ENCODE measurements at places on chromosomes 11 and 22.

DNA sequence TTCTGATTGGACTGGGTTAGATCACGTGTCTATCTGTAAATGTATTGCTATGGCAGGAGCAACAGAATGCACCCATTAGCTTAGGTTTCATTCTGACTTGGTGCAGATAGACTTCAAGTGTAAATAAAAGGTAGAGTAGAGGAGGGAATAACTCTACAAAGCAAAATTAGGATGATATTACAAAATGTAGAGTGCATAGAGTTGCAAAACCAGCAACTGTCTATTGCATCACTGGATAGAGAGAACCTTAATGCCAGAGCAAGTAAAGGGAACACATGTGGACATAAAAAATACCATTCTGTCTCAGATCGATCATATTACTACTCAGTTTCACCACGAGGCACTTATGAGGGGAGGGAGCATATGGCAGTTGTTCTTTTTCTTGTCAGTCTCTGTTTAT, 22.0 kb upstream of the CAT start:
- peak; percentile 32 for DNase-seq

DNA sequence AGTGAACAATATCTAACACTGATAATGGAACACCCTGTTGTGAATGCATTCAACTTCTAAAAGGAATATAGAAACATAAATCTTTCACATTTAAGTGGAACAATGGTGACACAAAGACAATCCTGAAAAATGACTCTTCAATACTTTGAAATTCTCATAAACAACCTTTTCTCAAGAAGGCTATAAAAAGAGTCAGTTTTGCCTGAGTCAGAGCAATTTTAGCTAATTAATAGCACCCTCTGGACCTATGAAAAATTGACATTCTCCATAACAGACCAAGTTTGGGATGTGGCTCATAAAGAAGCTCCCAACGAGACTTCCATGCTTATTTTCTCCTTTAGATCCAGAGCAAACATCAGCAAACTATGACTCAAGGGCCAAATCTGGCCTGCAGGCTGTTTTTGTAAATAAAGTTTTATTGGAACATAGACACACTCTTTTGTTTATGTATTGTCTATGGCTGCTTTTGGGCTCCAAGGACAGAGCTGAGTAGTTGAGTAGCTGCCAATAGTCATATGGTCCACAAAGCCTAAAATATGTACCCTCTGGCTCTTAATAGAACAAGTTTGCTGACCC, 108.0 kb downstream of the MAML2 start:
- peak; percentile 37 for DNase-seq

GRCh38 chr22:24428751-24429410, 1.5 kb downstream of the ADORA2A start:
- DNase-seq, result no peak

- no peak for DNase-seq
Observed at GRCh38 chr11:36976741-36977140, 378.7 kb upstream of the RAG2 start.

DNA sequence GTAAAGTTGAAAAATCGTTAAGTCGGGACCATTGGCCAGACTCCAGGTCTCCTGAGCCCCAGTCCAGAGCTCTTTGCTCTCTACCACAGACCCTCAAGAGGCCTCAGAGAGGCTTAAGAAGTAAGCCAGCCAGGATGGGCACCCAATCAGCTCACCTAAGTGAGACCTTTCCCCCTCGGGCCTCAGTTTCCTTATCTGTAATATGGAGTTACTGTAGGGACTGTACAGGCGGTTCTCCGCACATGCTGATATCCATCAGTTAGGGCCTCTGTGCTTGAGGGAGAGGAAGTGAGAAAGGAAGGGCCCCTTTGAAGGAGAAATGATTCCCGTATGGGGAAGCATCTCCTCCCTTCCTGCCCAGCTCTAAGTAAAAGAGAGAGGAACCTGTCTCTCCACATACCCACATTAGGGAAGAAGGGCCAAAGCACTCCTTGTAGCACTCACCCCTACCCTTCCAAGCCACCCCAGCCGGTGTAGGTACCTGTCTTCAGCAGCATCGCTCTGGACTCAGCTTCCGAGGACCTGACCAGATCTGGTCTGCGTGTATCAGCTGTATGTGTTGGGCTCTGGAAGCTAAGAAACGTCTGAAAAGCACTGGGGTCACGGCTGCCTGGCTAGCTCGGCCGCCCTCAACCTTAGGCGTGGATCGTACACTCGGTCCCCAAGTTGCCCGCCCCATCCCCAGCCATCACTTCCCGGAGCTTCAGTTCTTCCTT, 653 bp downstream of the NAGA start:
- DNase-seq, result no peak

DNA sequence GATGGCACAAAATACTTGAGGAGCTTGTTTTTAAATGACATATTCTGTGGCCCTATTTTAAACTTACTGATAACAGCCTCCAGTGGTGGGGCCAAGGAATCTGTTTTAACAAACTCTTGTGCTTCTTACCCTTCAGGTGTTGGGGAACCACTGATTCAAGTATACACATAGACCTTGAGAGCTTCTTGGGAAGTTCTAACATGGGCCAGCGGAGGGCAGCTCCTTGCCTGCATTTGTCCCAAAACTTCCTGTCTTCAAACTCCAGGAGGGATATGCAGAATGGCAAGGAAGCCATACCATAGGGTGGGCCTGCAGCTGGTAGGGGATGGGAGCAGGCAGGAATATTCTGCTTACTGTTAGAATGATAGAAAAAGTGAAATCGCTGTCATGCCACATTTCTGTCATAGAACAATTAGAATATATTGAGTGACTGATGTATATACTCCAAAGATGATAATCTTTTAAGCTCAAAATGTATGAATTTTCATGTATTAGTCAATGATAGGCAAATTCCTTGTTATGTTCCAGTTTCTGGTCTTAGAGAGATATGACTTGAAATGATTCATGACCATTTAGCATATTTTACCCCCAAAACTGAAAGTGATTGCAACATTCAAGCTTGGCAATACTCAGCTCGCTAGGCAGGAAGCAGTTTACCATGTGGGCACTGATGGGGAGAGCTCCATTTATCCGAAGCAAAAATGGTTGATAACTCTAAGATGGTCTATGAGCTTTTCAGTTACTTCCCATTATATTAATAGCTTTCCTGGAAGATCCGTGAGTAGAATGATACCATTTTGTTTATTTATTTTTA, 9.2 kb downstream of the EXT2 start:
- no peak for DNase-seq

Data from GM23248 (cell line).